ENCODE measurements at places on chromosomes 1 and 21. TPM values are rescaled to one million over a fixed set of nuclear protein-coding genes. Genes with fewer than 3 reads are reported as not detected.
A peak's percentile ranks its signal among the peaks of the same experiment; 100 is the strongest.

AZIN2 gene
- 1.7 TPM for total RNA-seq

KCNK2 gene
- total RNA-seq: 0.57 TPM

PTPN14 gene
- 1.3 TPM for total RNA-seq

SFN gene
- total RNA-seq: 16.7 TPM

AVPR1B gene
- total RNA-seq: 0.09 TPM

FCRL1 gene
- total RNA-seq: 0.61 TPM

GPR25 gene
- total RNA-seq: 0.05 TPM

GUCA2B gene
- 0.28 TPM for total RNA-seq

C4BPA gene
- 0.09 TPM for total RNA-seq

CFAP74 gene
- total RNA-seq: 0.09 TPM

TTF2 gene
- 26.3 TPM for total RNA-seq

FMO5 gene
- 0.76 TPM for total RNA-seq

OR10J1 gene
- total RNA-seq: not detected

GRCh38 chr1:247304031-247304430 is 27.6 kb downstream of the ZNF496 start:
- peaks cover 26% of the 10 kb centered on the region for H3K4me1 ChIP-seq
- no peaks in the 10 kb centered on the region for H3K27me3 ChIP-seq
- no peak for DNase-seq
- peaks cover 76% of the 10 kb centered on the region for H3K36me3 ChIP-seq
- H3K27ac ChIP-seq: no peak overlapping the region

DNA sequence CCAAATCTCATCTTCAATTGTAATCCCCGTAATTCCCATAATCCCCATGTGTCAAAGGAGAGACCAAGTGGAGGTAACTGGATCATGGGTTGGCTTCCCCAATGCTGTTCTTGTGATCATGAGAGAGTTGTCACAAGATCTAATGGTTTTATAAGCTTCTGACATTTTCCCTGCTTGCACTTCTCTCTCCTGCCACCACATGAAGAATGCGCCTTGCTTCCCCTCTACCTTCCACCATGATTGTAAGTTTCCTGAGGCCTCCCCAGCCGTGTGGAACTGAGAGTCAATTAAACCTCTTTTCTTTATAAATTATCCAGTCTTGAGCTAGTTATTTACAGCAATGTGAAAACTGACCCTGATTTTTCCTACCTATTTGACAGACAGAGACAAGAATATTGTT is 162.5 kb upstream of the SYT6 start:
- H3K27me3 ChIP-seq: no peaks in the 10 kb centered on the region
- no peak overlapping the region for H3K4me3 ChIP-seq
- H3K27ac ChIP-seq: no peak overlapping the region

DNA sequence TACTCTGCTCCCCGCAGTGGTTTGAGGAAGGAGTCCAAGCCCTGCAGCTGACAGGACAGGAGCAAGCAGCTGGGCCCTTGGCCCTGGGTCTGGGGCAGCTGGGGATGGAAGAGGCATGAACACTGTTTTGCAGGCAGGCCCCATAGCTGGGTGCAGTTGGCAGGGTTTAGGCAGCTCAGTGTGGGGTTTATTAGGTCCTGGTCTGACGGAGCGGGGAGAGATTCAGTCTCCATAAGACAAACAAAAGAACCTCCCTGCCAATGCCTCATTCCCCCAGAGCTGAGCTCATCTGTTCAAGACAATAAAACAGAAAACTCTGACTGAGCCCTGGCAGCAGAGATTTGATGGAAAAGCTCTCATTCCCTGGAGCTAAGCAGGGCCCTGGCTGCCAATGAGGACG is 37.3 kb downstream of the OLFML2B start:
- no peaks in the 10 kb centered on the region for H3K27me3 ChIP-seq
- no peak overlapping the region for H3K27ac ChIP-seq
- H3K4me3 ChIP-seq: no peak overlapping the region
- DNase-seq: no peak

DNA sequence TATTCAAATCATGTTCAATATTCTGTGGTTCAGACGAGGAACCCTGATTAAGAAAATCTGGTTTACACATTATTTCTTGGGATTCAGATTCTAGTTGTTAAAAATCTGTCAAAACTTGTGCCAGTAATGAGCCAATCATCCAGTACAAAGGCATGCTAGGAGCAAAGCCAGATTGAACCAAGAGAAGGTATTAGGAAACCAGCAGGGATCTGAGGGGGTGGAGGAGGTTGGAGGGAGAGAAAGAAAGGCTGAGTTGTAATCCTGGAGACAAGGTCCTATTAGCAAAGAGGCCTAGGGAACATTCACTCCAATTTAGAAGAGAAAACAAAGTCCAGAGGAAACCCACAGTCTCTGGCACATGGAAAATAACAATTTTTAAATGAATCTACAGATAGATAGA is 352.9 kb downstream of the LTN1 start:
- no peaks in the 10 kb centered on the region for H3K36me3 ChIP-seq
- no peaks in the 10 kb centered on the region for H3K4me1 ChIP-seq
- H3K27me3 ChIP-seq: no peaks in the 10 kb centered on the region
- no peak overlapping the region for H3K27ac ChIP-seq
- no peak for DNase-seq
- H3K4me3 ChIP-seq: no peak overlapping the region

GRCh38 chr1:1599030-1599934 is 653 bp downstream of the FNDC10 start:
- no peaks in the 10 kb centered on the region for H3K36me3 ChIP-seq
- no peak overlapping the region for H3K27ac ChIP-seq
- H3K4me1 ChIP-seq: peaks cover 2% of the 10 kb centered on the region
- H3K4me3 ChIP-seq: no peak overlapping the region

DNA sequence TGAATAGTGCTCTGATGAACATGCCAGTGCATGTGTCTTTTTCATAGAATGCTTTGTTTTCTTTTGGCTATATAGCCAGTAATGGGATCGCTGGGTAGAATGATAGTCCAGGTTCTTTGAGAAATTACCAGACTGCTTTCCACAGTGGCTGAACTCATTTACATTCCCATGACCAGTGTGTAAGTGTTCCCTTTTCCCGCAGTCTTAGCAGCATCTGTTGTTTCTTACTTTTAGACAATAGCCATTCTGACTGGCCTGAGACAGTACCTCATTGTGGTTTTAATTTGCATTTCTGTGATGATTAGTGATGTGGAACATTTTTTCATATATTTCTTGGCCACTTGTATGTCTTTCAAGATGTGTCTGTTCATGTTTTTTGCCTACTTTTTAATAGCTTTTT is 784.5 kb downstream of the USP25 start:
- no peaks in the 10 kb centered on the region for H3K27me3 ChIP-seq
- H3K36me3 ChIP-seq: no peaks in the 10 kb centered on the region
- no peak overlapping the region for H3K27ac ChIP-seq
- H3K4me3 ChIP-seq: no peak overlapping the region

DNA sequence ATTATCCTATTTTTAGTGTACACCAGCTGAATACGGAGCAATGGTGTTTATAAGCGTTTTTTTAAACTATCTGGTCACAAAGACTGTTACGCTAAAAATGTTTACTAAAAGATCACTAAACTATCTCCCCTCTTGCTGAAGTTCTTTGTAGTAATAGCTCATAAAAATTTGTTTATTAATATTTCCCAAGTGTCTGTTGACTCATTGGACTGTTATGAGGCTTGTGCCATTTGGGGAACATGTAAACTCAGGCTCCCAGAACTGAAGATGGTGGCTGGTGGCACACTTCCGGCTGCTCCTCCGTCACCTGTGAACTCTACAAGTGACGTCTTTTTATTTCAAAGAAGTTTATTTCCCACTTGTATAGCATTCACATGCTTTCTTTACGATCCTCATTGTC is 46.3 kb downstream of the AIDA start:
- H3K4me3 ChIP-seq: no peak overlapping the region
- H3K27me3 ChIP-seq: no peaks in the 10 kb centered on the region
- H3K36me3 ChIP-seq: peaks cover 33% of the 10 kb centered on the region
- H3K27ac ChIP-seq: no peak overlapping the region
- H3K4me1 ChIP-seq: no peaks in the 10 kb centered on the region

DNA sequence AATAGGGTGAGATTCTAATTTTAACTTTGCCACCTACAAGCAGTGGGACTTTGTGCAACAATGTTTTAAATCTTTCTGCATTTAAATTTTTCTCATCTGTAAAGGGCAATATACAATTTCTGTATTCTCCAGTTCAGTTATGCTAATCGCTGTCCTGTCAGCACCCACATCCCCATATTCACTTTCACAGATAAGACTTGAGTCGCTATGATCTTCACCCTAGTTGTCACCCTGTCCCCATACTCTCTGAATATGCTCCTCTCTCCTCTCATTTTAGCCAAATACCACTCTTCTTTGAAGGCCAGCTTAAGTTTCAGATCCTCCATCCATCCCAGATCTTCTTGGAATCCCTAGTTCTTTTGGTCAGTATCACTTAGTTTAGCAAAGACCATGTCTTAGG is 8.8 kb downstream of the DDR2 start:
- no peaks in the 10 kb centered on the region for H3K36me3 ChIP-seq
- no peak for DNase-seq
- no peaks in the 10 kb centered on the region for H3K27me3 ChIP-seq
- no peaks in the 10 kb centered on the region for H3K4me1 ChIP-seq
- no peak overlapping the region for H3K27ac ChIP-seq
- H3K4me3 ChIP-seq: no peak overlapping the region

GRCh38 chr1:202145068-202145743 is 669 bp upstream of the ARL8A start:
- H3K27me3 ChIP-seq: no peaks in the 10 kb centered on the region
- peaks cover 21% of the 10 kb centered on the region for H3K4me1 ChIP-seq
- DNase-seq: no peak
- peak overlapping the region; percentile 94 for H3K4me3 ChIP-seq

DNA sequence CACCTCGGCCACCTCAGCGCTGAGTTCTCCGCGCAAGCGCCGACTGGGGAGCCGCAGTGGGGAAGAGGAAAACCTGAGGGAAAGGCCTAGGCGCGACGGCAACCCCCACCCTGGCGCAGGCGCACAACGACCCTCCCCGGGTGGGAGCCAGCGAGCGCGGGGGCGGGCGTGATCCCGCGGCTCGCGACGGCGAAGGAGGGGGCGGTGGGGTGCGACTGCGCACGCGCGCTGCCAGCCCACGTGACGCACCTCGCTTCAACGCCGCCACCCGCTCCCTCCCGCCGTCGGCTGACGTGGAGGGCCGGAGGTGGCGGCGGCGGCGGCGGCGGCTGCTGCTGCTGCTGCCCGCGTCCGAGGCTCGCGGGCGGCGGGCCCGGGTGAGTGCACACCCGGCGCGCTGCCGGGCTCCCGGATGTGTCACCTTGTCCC is at the start of the genes PIGP and TTC3:
Gene PIGP (minus strand): TSS at position 84 of the 429 bp plus-strand sequence. CDS start 556 bp downstream, outside the sequence.
Gene TTC3 (plus strand): TSS at position 267 of the 429 bp plus-strand sequence. CDS start 14,004 bp downstream, outside the sequence.
- peak within 1 kb of the TSS; percentile 94 for H3K27ac ChIP-seq
- no peaks in the 10 kb centered on the region for H3K27me3 ChIP-seq
- peaks cover 4% of the 10 kb centered on the region for H3K4me1 ChIP-seq

DNA sequence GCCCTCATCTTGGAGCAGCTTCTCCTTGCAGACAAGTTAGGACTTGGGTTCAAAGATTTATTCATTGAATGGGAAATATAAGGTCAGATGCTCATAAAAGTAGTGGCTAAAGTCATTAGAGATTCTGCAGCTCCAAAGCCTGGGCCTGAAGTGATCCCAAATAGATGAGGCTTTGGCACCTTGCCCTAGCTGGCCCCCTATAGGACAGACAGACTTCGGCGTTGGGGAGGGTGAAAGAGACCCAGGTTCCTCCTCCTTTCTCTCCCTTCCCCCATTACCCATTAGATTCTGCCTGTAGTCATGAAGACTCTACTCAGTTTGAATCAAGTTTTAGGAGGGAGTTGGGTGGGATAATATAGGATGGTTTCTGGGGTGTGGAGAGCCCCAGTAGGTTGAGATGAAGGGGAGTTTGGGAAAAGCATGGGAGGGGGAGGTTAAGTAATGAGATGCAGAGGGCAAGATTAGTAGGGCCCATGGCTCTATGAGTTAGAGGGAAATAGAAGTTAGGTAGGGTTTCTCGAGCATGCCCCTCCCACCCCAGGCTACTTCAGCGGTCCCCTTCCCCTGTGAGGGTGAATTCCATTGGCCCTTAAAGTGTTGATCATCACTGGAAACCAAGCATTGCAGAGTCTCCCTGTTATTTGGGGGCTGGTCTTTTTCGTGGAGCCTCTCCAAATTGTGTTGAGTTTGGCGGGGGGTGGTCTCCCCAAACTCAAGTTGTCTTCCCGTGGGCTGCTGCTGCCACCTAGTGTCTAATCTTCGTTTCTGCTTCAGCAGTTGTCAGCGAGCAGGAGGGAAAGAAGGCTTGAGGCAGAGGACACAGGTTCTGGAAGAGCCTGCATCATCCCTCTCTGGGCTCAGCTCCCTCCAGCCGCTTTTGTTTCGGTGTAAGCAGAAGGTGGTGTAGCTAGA is 2.1 kb upstream of the AHDC1 start:
- peaks cover 38% of the 10 kb centered on the region for H3K4me1 ChIP-seq
- DNase-seq: no peak
- H3K27me3 ChIP-seq: no peaks in the 10 kb centered on the region

DNA sequence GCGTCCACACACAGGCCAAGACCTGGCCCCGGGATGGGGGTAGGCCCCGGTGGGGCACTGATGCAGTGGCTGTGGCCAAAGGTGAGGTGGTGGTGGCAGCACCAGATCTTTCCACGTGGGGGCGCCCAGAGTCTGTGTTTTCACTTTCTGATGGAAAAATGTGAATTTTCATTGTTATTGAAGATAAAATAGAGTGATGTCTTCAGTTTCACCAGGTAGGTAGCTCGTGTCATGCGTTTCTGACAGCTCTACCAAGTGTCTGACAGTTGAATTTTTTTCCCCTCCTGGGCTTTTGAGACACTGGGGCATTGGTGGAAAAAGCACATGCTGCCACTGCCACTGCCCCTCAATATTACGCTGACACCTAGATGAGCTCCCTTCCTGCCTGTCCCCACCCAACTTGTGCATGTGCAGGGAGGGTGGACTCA is 40.0 kb upstream of the MAGOH start:
- no peaks in the 10 kb centered on the region for H3K4me1 ChIP-seq
- peaks cover 14% of the 10 kb centered on the region for H3K36me3 ChIP-seq
- no peak overlapping the region for H3K27ac ChIP-seq
- DNase-seq: peak; percentile 6

DNA sequence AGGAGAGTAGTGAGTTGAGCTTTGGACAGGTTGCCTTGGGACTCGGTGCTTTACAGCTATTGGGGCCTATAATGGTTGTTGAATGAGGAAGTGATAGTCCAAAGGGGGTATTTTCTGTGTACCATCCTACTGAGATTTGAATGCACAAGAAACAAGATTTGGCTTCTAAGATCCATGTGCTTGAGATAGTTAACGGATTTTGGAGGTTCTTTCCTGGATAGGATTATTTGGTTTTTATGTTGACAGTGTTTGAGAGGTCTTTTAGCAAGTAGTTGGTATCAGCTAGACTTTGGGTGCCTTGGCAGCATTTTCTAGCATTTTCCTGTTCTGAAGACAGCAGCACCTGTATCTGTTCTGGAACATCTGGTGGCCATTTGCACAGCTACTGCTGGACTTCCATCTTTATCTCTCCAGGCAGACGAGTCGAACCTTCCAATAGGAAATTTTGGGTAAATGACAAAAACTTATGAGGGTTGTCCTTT is 3.6 kb upstream of the SCAF4 start:
- H3K4me3 ChIP-seq: no peak overlapping the region
- H3K27me3 ChIP-seq: no peaks in the 10 kb centered on the region
- no peaks in the 10 kb centered on the region for H3K36me3 ChIP-seq
- no peak for DNase-seq

GRCh38 chr1:180791806-180792205 is 120.9 kb upstream of the KIAA1614 start:
- no peaks in the 10 kb centered on the region for H3K4me1 ChIP-seq
- no peak overlapping the region for H3K27ac ChIP-seq
- H3K36me3 ChIP-seq: no peaks in the 10 kb centered on the region
- no peak overlapping the region for H3K4me3 ChIP-seq

GRCh38 chr1:22831729-22832413 is 121.2 kb downstream of the EPHB2 start:
- H3K27me3 ChIP-seq: no peaks in the 10 kb centered on the region
- H3K4me3 ChIP-seq: no peak overlapping the region
- H3K36me3 ChIP-seq: no peaks in the 10 kb centered on the region
- H3K4me1 ChIP-seq: no peaks in the 10 kb centered on the region

All from thymus (tissue), 14 donors.